ENCODE measurements at places on chromosomes 6 and 20. TPM values are rescaled to one million over a fixed set of nuclear protein-coding genes. Genes with fewer than 3 reads are reported as not detected.

DNA sequence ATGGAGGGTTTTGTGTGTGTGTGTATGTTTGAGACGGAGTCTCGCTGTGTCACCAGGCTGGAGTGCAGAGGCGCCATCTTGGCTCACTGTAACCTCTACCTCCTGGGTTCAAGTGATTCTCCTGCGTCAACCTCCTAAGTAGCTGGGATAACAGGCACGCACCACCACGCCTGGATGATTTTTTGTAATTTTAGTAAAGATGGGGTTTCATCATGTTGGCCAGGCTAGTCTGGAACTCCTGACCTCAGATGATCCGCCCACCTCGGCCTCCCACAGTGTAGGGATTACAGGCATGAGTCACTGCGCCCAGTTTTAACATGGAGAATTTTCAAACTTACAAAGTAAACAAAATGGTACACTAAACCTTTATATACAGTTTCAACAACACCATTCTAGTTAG is 22.8 kb downstream of the AMD1 start:
- no peak for DNase-seq

DNA sequence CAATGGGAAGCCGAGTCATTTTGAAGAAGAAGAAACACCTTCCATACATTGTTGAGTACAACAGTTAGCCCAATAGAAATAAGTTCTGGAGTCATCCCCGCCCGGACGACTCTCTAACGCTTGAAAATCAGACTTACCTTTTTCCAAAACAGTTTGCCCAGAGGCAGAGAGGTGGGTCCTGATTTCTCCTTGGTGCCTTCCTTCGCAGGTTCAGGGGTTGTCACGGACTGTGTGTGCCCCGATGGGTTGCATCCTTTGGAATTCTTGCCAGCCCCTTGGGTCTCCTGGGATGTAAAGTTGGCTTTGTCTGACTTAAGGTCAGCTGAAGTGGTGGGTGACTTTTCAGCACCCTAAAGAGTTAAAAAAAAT is 85.3 kb downstream of the BCAS1 start:
- DNase-seq: no peak

- DNase-seq: no peak
Observed at GRCh38 chr20:38369389-38369788, 23.1 kb downstream of the LBP start.

GRCh38 chr6:45964300-45964699 is 51.4 kb downstream of the CLIC5 start:
- DNase-seq: no peak

C6orf15 gene
- polyA plus RNA-seq: not detected

- DNase-seq: no peak
Observed at GRCh38 chr6:22980446-22980845, 411.1 kb downstream of the HDGFL1 start.

All from left kidney (tissue), 8 donors.